ENCODE measurements at places on chromosomes 3 and 15. TPM values are rescaled to one million over a fixed set of nuclear protein-coding genes. Genes with fewer than 3 reads are reported as not detected.

GPR160 gene
- total RNA-seq = 12.2 TPM

KBTBD8 gene
- total RNA-seq = 0.48 TPM

GALNT15 gene
- total RNA-seq = 71.6 TPM

ITGA11 gene
- total RNA-seq = 2.8 TPM

LRRC2 gene
- 2.3 TPM for total RNA-seq

CCK gene
- total RNA-seq = not detected

FGD5 gene
- total RNA-seq = 10.0 TPM

GRCh38 chr3:43844757-43845156 is 154.0 kb downstream of the ABHD5 start:
- no peak for DNase-seq

DNA sequence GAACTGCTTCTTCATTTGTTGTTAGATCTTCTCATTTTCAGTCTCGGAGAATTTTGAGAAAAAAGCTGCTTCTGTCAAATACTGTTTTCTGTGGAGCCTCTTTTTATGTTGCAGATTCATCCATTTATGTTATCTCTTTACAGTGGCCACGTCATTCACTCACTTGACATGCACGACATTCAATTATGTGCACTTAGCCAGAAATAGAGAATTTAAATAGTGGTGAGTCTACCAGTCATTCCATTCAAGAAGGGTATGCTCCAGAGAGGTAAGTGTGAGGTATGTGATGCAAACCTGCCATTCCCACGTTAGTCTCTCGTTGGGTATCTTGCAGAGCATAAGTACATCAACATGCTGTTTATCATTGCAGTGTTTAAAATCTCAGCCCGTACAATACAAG is 9.8 kb downstream of the ARPP19 start:
- DNase-seq = no peak

DNA sequence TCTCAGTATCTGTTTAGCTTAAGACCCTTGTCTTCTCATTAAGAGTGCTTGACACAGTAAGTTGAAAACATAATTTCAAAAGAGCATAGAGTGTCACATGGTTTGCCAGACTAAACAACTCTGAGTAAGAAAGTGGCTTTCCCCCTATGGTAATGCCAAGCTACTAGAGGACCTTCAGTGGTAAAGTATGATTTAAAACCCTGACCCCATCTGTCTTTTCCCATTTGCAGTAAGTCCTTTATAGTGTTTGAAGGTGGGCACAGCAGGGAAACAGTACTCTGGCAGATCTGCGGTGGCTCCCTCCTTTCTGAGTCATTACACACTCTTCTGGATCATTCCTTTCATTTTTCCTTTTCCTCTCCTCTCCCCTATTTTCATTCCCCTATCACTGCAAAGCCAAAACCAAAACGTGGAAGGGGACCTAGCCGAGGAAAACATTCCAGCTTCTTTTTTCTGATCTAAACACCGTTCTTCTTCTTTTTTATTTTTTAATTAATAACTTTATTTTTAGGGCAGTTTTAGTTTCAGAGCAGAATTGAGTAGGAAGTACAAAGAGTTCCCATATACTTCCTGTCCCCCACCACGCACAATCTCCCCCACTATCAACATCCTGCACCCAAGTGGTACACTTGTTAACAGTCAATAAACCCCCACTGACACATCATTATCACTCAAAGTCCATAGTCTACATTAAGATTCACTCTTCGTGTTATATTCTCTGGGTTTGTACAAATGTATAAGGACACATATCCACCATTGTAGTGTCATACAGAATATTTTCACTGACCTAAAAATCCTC is 74.7 kb downstream of the PPARG start:
- no peak for DNase-seq

- DNase-seq = no peak
Observed at GRCh38 chr3:157204880-157205279, 44.9 kb upstream of the CCNL1 start.

- no peak for DNase-seq
Observed at GRCh38 chr3:22980346-22980745, 222.8 kb upstream of the UBE2E2 start.

- DNase-seq = no peak
Observed at GRCh38 chr15:62057341-62057980, 2.8 kb downstream of the VPS13C start.

DNA sequence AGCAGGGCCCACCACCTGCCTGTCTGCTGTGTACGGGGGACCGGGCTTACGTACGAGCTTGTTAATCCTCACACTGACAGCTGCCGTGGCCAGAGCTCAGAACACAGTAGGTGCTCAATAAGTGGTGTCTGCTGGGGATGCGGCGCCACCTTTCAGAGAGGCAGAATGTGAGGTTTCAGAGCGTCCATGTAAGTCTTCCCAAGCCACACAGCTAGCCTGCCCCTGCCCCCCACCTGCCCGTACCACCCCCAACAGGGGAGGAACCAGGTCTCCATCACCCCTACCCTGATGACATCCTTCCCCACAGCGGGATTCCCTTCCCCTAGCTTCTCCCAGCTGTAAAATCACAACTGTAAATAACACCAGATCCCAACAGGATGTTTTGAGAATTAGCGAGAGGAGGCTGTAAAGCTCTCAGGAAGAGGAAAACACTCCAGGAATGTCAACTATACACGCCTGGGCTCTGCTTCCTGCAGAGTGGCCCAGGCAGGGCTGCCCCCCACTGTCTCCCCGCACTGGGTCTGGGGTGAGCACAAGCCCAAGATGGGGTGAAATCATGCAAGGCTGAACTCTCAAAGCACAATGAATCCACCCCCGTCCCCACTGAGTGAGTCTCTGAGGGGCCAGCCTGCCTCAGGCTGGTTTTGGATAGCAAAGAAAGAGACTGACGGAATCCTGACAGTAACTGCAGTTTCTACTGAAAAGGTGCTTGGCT is 250.1 kb upstream of the LYSMD4 start:
- DNase-seq = no peak

DNA sequence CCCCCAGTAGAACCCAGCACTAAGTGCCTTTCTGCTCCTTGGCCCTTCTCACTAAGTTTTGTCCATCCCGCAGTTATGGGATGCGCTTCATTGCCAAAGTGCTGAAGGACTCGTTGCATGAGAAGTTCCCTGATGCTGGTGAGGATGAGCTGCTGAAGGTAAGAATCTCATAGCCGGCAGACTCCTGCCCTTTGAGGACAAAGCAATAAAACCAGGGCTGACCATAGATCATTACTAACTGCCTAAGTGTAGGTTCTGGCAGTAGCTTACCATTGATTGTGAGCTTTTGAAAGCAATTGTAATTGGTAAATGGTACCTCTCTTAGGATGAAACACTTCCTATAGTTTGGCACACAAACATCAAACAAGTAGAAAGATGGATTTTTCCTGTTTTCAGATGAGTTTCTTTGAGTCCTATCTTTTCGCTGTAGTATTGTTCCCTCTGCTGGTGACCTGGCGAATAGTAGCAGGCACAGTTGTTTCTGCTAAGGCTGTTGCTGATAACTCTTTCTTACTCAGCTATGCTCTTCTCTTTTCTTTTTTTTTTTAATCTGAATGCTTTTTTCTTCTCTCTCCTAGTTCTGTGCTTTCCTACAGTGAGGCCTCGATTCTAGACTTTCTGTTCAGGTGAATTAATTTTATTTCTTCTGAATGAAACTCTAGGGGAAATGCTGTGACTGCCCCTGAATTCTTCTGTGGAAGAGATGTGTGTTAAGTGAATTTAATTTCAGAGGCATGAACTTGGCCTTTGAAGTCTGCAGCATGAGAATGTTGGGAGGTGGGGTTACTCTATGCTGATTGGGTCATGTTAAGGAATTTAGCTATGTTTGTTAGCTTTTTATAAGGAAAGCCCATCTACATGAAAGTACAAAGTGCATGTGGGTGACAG is 47.4 kb upstream of the CRTC3 start:
- DNase-seq = no peak

- no peak for DNase-seq
Observed at GRCh38 chr3:128501431-128501830, 8.4 kb upstream of the GATA2 start.

DNA sequence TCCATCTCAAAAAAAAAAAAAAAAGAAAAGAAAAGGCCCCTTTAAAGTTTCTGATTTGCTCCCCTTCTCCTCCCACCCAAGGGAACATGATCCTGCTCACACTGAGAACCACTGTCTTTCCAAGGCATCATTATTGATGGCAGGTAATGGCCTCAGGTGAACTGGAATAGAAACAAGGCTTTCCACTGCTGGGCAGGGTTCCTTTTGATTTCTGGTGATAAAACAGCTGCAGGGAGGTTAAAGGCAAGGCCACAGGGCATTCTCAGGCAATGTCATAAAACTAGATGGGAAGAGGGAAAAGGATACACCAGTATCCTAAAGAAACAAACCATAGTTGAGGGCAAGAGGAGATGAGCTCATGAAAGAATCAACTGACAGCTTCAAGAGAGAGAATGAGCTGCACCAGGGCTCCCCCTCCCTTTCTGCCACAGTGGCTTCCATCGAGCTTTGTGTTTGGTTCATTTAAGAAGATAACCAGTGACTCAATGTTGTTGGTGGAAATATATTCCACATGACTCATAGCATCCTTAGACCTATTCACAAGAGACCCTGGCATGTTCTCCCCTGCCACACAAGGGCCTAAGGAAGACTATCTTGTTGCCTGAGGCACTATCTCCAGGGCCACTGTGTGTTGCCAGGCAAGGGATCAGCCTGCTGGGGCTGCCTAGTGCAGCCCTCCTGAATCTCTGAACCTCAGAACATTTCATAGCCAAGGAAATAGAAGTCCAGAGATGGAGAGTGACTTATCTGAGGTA is 86.4 kb downstream of the WDR76 start:
- DNase-seq = no peak

DNA sequence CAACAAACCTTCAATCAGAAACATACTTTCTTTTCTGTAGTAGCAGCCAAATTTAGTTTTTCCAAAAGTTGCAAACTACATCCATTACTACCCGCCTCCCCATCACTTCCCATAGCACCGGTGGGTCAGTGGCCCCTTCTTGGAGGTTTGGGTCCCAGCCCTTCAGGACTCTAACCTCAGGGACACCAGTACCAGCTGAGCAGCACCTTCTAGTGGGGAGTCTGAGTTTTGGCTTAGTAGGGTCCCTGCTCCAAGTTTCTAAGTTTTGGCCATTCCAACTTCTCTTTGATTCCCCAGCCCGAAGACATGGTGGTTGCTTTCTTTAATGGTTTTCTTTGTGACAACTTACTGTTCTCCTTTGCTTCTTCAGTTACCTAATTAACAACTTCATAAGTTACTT is 160.6 kb downstream of the ECT2 start:
- no peak for DNase-seq

Measured in suprapubic skin (tissue), 4 donors.